Stimulated activated naive CD8-positive, alpha-beta T cell treated with anti-CD3 and anti-CD28 coated beads, Interleukin-15, amount 100 ng/mL, for 72 hours (primary cell): ENCODE measurements at places on chromosomes 1 and 21.

GRCh38 chr1:115140442-115141144 is 51.3 kb upstream of the TSPAN2 start:
- DNase-seq = no peak

DNA sequence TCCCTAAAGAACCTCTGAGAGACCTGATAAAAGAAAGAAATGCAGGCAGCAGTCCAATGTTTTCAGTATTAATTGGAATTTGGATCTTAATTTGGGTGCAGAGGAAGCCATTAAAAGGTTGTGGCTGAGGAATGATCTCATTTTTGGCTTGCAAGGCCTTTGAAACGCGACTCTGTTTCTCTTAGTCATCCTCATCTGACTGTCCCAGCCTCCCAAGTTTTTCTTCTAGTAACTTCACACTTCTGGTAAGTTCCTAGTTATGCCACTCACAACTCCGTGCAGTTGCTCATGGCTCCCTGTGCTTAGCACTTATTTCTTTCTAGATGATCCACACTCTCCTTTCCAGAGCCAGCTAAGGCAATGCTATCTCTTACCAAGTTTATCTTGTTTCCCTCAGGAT is 147.4 kb upstream of the USP24 start:
- DNase-seq = no peak

GRCh38 chr21:38831526-38832467 is 26.1 kb downstream of the ETS2 start:
- DNase-seq = peak; percentile 78

GRCh38 chr1:11281518-11282331 is 8.7 kb downstream of the UBIAD1 start:
- no peak for DNase-seq

DNA sequence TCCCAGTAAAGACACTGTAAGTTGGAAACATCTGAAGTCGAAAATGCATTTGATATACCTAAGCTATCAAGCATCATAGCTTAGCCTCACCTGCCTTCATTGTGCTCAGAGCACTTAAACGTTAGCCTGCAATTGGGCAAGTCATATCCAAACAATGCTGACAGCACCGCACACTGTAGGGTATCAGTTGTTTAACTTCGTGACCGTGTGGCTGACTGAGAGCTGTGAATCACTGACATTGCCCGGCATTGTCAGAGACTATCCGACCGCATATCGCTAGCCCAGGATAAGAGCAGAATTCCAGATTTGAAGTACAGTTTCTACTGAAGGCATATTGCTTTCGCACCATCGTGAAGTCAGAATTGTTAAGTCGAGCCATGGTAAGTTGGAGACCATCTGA is 41.5 kb downstream of the GALNT2 start:
- DNase-seq = no peak

- peak; percentile 21 for DNase-seq
Measured at GRCh38 chr1:5992814-5993555, 760 bp upstream of the NPHP4 start.

DNA sequence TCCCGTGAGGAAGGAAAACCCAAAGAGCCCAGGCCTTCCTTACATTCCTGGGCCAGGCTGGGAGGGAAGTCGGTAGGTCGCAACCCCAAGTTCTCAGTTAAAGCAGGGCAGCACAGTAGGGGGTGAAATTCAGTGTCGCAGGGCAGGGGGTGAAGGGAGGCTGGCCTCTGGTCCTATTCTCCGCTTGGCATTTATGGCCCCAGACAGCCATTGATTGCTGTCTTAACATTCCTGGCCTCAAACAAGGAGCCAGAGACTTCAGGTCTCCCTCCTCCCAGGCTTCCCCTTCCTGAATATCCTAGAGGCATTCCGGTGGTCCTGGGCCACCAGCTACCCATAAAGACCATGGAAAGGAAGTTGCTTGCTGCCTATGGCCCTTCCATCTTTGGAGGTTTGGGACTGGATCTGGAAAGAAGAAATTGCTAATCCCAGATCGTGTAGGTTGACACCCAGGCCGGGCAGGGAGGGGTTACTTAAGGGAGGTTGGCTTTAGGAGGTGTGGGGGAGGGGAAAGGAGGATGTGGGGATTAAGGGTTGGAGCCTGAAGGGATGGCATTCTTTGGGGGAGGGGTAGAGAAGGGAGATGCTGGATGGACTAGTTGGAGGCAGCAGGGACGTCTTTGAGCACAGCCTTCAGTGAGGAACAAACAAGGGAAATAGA is 1.7 kb downstream of the LIN28A start:
- no peak for DNase-seq

DNA sequence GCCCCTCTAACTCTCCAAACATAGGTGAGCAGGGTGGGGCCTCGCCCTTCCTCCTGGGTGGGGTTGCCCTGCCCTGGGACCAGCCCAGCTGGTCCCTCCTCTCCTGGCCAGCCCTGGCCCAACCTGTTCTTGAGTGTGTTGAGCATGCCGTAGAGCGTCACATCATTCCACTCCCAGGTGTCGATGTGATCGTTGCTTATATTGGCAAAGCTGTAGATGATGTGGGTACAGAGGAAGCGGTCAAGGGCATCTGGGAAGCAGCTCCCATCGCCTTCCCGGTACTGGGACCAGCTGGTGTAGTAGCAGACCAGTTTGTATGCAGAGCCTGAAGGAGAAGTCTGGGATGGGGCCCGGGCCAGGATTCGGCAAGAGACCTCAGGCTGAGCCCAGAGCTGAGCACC is 1.4 kb downstream of the CHI3L1 start:
- DNase-seq = no peak
